Calu3 (cell line): ENCODE measurements at places on chromosomes 5 and 9. TPM values are rescaled to one million over a fixed set of nuclear protein-coding genes. Genes with fewer than 3 reads are reported as not detected.

GRCh38 chr9:120436983-120437475 lies 142.9 kb downstream of the CDK5RAP2 start:
- peaks cover 9% of the 10 kb centered on the region for H3K36me3 ChIP-seq
- H3K27ac ChIP-seq, result no peak overlapping the region
- H3K27me3 ChIP-seq, result no peaks in the 10 kb centered on the region
- no peak for DNase-seq
- H3K4me3 ChIP-seq, result no peak overlapping the region
- no peaks in the 10 kb centered on the region for H3K4me1 ChIP-seq

DNA sequence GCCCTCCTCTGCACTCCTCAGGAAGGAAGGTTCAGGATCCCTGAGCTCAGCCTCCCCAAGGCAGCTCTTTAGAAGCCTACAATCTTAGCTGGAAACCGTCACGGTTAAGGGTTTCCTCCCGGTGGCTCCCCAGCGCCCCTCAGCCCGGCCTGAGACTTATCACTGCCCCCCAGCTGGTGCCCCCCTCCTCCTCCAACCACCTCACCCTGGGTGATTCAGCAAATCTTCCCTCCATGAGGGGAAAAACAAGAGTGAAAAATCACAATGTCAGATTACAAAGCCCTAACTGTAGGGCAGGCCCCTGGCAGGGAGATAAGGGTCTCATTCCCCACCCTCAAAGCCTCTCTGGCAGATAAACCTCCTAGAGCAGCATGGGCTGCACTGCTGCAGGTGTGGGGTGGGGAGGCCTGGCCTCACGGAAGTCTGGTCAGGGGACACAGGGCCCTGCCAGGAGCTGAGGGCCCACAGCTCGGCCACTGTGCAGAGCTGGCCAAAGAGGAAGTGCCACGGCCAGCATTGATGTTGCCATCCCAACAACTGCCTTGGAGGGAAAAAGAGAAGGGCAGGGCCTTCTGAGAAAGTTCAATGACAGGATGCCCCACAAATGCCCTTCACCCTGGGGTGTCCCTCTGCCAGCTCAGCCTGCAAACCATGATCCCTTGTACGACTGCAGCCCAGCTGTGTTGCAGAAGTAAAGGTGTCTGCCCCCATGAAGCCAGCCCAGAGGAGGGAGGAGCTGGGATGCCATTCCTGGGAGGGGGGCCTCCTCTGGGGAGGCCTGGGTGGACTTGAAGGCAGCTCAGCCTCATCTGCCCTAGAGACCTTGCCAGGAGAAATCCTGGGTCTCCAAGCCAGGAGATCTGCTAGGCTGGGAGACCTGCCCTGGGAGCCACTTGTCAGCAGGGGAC lies 25.9 kb downstream of the GFI1B start:
- no peak overlapping the region for H3K27ac ChIP-seq
- no peak for DNase-seq
- peaks cover 80% of the 10 kb centered on the region for H3K27me3 ChIP-seq
- no peak overlapping the region for H3K4me3 ChIP-seq
- H3K4me1 ChIP-seq, result no peaks in the 10 kb centered on the region

DNA sequence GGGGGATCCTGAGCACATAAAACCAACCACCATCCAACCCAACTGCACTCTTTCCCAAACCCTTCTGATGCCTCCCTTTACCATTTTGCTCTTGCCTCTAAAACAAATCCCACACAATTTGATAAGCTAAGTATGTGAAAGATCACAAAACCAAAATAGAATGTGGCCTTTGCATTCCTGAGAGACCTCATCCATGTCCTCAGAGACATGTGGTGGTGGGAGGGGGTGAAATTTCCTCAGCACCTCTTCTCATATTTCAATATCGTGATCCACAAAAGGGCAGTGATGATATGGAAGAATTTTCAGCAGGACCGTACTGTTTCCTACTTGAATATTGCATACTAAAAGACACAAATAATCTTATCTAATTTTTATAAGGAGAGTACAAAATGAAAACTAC lies 423.3 kb downstream of the TLE1 start:
- no peaks in the 10 kb centered on the region for H3K36me3 ChIP-seq
- no peak overlapping the region for H3K27ac ChIP-seq
- no peaks in the 10 kb centered on the region for H3K27me3 ChIP-seq
- no peak overlapping the region for H3K4me3 ChIP-seq
- H3K4me1 ChIP-seq, result no peaks in the 10 kb centered on the region
- DNase-seq, result no peak

- H3K27me3 ChIP-seq, result no peaks in the 10 kb centered on the region
- H3K36me3 ChIP-seq, result peaks cover 7% of the 10 kb centered on the region
- H3K27ac ChIP-seq, result no peak overlapping the region
- no peak overlapping the region for H3K4me3 ChIP-seq
- no peak for DNase-seq
These were observed 26.8 kb downstream of the ANKRD55 start for GRCh38 chr5:56206126-56206910.

OR1L8 gene
- total RNA-seq, result not detected in 2 replicates

- H3K4me3 ChIP-seq, result no peak overlapping the region
- no peaks in the 10 kb centered on the region for H3K27me3 ChIP-seq
- DNase-seq, result peak; percentile 69
- H3K36me3 ChIP-seq, result no peaks in the 10 kb centered on the region
- H3K4me1 ChIP-seq, result peaks cover 49% of the 10 kb centered on the region
These were observed 625.5 kb downstream of the CHSY3 start for GRCh38 chr5:130529511-130530485.

- no peak overlapping the region for H3K27ac ChIP-seq
- H3K4me1 ChIP-seq, result no peaks in the 10 kb centered on the region
- no peak overlapping the region for H3K4me3 ChIP-seq
- H3K27me3 ChIP-seq, result no peaks in the 10 kb centered on the region
These were observed 114.7 kb upstream of the TXNDC8 start for GRCh38 chr9:110452227-110452801.

CNTNAP3 gene
- 6.3 and 9.3 TPM in 2 replicates for total RNA-seq

DNA sequence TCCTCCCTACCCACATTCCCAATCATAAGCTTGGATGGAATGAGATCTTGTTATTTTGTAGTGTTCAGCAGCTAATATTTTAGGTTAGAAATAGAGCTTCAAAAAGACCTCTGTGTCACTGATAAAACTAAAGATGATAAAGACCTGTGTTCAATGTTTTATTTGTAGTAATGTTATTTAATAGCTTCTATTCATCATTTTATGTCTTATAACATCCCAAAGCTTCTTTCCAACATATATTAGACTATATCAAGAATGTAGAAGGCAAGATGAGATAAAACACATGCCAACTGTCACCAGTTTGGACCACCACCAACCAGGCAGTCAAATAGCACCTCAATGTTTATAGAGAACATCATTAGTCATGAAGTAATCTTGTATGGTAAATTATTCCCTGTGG lies 409.5 kb upstream of the ITGA1 start:
- no peak overlapping the region for H3K4me3 ChIP-seq
- H3K4me1 ChIP-seq, result no peaks in the 10 kb centered on the region
- H3K27me3 ChIP-seq, result no peaks in the 10 kb centered on the region
- DNase-seq, result no peak
- no peaks in the 10 kb centered on the region for H3K36me3 ChIP-seq
